Stimulated activated CD8-positive, alpha-beta memory T cell treated with anti-CD3 and anti-CD28 coated beads, Interleukin-2, amount 100 ng/mL, for 1 hour (primary cell): ENCODE measurements at places on chromosomes 7 and 10.

DNA sequence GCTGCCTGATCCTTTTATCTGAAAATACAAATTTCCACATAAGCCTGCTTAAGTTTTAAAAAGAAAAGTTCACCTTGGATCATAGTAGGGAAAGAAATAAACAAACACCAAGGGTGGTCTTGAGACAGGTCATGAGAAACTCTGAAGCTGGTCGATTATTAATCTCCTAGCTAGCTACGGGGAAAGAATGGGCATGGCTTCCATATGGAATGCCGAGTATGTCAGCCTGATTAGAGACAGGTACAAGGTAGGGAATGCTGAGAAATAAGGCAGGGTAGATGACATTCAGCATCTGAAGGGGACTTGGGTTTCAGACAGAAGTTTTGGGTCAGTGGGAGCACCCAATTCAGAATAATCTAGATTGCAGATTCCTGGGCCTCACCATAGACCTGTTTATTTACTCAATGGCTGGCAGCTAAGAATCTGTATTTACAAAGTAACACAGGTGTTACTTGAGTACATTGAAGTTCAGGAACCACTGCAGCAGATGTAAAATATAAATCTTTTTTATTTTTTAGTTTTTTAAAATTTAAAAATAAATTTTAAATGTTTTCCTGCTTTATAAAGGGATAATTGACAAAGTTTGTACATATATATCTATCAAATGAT lies 49.0 kb downstream of the SCIN start:
- no peak for DNase-seq

- DNase-seq: no peak
These were observed 61.8 kb upstream of the TRIL start for GRCh38 chr7:29019896-29020295.

- DNase-seq: no peak
These were observed 538.9 kb downstream of the AUTS2 start for GRCh38 chr7:70137126-70137525.

DNA sequence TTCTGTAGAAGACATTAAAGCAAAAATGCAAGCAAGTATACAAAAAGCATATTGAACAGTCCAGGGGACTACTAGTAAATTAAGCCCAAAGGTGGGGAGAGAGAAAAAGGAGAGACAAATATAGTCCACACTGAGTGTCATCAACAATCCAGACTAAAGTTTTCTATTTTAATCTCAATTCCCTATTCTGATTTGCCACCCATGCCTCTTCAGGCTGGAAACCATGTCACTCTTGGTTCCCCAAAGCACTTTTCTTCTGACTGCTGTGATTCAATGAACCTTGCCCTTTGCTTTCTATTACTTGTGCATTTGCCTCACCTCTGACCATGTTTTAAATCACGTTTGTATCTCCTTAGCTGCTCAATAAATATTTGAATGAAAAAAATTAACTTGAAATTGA lies 95.3 kb upstream of the AOAH start:
- no peak for DNase-seq

DNA sequence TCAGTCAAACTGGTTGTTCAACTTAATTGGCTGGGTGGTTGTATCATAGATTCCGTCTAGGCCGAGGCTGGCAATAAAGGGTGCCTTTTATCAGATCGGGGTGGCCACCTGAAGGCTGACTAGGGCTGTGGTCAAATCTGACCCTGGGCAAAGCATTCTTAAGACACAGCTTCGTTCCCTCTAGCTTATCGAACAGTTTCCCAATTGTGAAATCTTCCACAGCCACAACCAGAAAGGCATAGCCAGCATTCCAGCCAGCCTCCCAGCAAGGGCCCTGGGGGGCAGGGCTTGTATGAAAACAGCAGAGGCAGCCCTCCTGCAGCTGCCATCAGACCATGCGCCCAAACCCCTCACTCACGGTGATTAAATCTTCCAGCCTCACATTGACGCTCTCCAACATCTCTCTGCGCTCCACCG lies 42.5 kb upstream of the TMEM213 start:
- no peak for DNase-seq

DNA sequence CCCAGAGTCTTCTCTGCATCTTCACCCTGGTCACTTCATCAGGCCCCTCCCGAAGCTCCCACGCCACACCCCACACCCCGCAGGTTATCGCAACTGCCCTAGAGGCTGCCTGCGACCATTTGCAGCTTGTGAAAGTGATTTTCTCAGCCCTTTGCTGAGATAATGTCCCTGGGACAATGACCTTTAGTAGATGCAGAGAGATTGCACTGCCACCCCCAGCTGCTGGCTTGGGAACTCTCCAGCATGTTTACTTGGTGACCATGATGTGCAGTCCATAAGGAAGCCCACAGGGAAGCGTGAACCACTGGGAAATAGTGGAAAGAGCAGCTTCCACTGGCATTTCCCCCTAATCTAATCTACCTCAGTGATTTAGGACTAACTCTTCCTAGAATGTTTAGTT lies 97.3 kb downstream of the WNT2 start:
- no peak for DNase-seq

DNA sequence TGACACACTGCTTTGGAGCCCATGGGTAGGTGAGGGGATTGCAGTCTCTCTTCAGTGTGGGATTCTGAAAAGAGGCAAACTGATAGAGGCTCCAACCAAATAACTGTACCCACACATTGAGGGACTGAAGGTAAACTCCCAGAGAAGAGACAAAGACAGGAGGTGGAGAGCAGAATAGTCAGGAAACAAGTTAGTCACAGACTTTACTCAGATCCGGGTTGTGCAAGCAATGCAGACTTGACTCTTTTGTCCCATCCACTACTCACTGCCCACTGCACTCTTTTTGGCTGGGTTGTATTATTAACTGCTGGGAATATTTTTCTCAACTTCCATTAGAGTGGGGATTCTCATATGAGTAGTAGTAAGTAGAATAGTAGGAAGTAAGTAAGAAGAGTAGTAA lies 152.7 kb downstream of the NRG3 start:
- DNase-seq: no peak

- no peak for DNase-seq
These were observed 17.9 kb downstream of the NHLRC2 start for GRCh38 chr10:113872139-113873030.

- DNase-seq: no peak
These were observed 76.0 kb downstream of the HGF start for GRCh38 chr7:81693894-81694293.

DNA sequence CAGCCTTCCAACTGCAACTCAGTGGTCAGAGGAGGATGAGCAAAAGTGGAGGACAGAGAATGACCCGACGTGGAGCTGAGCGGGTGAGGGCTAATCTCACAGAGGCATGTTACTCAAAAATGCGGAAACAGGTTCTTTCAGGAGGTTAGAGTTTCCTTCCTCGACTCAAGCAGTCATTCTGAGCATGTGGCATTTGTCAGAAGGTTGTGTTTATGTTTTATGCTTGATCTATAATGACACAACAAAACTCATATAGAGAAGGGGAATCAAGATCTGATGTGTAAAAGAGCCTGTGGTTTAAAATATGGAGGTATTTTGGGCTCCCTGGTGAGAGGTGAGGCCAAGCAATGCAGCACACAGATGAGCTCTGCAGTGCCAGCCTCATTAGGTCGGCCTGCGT lies 311.4 kb downstream of the ADARB2 start:
- DNase-seq: no peak

- DNase-seq: no peak
These were observed 160.2 kb downstream of the BICC1 start for GRCh38 chr10:58672845-58673244.

GRCh38 chr7:156218544-156219306 lies 406.5 kb upstream of the SHH start:
- DNase-seq: no peak
